ENCODE measurements at places on chromosomes 5 and 9. TPM values are rescaled to one million over a fixed set of nuclear protein-coding genes. Genes with fewer than 3 reads are reported as not detected.
A peak's percentile ranks its signal among the peaks of the same experiment; 100 is the strongest.

DNA sequence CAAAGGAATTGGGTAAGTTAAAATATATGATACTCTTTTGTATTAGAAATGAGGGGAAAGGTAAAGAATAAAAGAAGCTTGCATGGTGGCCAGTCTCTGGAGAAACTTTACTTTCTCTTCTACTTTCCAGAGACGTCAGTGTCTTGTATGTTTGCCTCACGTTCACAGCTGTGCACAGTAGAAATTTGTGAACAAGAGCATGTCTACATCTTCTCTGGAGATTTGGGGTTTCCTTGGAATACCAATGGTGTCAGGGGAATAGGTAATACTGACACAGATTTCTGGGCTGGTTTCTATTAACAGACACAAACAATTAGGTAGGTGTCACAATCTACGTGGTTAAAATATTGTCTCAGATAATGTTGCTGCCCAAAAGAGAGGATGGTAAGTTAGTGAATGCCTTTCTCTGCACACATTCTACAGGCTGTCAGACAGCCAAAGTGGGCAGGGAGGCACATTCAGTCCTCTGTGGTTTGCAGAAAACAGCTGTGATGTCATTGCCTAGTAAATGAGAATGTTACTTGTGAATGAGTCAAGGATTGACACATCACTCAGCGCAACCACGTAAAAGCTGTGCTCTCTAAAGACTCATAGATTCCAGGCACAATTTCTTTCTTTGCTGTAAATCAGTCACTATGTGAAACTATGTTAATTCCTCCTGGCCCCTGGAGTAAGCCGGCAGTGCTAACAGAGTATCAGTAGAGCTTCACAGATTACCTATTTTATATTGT, 397.1 kb downstream of the MAN2A1 start:
- peak; percentile 91 for DNase-seq

DNA sequence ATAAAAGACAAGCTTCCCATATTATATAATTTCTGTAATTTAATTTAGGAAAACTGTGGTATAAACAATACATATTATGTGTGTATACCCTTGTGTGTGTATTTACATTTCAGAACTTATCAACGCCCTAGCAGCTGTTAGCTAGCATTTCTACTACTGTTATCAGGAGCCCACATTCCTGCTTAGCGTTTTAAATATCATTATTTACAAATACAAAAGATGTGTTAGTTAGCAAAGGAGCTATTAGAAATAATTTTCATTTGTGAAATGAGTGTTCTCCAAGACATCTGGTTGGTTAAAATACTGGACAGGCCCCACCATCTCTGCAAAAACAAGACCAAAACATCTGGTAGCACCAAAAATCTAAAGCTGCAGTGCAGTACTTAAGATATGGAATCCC, 48.0 kb downstream of the EPB41L4A start:
- DNase-seq: no peak

- DNase-seq: no peak
Observed at GRCh38 chr5:73974871-73975360, 348.9 kb downstream of the ARHGEF28 start.

- no peak for DNase-seq
Observed at GRCh38 chr9:77981332-77981731, 50.3 kb downstream of the GNAQ start.

DNA sequence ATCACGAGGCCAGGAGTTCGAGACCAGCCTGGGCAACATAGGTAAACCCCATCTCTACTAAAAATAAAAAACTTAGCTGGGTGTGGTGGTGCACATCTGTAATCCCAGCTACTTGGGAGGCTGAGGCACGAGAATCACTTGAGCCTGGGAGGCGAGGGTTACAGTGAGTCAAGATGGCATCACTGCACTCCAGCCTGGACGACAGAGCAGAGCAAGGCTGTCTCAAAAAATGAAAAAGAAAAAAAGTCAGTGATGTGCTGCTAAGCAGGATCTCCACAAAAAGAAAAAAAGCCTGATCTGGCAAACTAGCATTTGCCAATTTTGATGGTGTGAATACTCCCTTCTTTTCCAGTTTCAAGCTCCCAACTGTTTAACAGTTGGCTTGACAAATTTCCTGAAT, 21.9 kb downstream of the F2R start:
- DNase-seq: no peak

- DNase-seq: no peak
Observed at GRCh38 chr5:16459451-16459850, 6.1 kb downstream of the ZNF622 start.

DNA sequence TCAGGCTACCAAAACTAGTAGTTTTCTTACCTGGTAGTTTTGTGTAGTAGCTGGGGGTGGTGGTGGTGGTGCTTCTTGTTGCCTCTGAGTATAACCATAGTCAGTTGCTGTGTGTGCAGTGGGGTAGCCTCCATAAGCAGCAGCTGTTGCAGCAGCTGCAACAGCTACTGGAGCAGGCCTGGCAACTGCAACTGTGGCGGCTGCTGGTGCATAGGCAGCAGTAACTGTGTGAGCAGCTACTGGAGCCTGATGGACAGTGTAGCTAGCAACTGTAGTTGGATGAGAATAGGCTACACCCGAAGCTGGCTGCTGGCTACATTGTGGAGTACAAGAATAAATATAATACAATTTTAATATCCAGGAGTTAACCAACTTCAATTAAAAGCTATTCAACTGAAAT, 24.7 kb downstream of the ZFR start:
- no peak for DNase-seq

DNA sequence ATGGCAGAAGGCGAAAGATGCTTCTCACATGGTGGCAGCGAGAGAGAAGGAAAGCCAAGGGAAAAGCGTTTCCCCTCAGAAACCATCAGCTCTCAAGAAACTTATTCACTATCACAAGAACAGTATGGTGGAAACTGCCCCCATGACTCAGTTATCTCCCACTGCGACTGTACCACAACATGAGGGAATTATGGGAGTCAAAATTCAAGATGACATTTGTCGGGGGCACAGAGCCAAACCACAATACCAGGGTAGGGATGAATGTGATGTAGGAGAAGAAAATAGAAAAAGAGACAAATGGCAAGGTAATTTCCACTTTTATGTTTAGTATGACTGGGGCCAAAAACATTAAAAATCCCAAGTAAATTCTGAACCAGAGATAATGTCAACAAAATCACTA, 216.8 kb downstream of the TRIM36 start:
- DNase-seq: no peak

GRCh38 chr9:105883847-105884246, 189.5 kb downstream of the TMEM38B start:
- no peak for DNase-seq

GRCh38 chr5:67146981-67147380, 49.6 kb downstream of the CD180 start:
- DNase-seq: no peak

DNA sequence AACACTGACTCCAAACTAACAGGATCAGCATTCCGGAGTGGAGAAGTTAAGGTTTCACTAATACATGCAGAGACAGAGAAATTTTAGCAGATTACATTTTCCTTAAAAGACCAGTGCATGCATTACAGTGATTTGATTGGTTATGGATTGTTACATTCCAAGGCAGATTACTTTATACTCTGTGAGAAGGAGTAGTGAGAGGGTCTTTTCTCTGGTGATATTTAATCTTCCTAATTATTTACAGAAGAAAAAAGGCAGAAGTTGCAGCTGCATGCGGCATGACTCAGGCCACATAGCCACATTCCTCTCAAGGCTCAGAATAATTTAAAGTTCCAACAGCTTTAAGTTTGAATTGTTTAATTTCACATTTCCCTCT, 53.0 kb upstream of the PDZD2 start:
- no peak for DNase-seq

DNA sequence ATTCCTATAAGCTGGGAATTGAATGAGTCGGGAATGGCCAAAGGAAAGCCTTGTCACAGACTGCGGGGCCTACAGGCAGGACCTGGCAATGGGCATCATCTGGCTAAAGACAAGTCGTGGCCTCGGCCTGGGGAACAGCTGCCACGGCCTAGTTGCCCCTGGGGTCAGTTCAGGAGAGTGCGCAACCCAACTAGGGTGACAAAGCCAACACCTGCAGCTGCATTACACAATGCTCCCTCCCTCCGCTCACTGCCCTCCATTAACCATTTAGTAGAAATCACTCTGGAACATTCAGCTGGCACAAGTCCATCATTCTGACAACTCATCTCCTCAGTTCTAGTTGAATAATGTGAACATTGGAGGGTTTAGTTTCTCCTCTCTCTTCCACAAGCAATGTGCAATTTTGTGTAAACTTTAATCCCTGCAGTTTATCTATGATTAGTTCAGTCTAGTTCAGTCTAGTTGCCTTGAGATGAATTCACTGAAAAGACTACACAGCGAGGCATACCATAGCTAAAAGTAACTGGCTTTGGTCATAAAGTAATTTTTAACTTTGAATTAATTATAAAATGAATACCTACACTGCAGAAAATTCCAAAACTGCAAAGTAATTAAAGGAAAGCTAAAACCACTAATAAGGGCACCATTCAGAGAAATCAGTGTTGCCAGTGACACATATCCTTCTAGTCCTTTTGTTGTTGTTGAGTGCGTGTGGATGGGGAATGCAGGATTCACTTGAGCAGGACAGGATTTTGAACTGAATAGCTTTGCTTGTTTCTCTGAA, 5.1 kb downstream of the GLDC start:
- DNase-seq: peak; percentile 16

GRCh38 chr5:124352312-124352711, 394.1 kb downstream of the ZNF608 start:
- no peak for DNase-seq

GRCh38 chr9:23811633-23812032, 14.4 kb downstream of the ELAVL2 start:
- no peak for DNase-seq

DNA sequence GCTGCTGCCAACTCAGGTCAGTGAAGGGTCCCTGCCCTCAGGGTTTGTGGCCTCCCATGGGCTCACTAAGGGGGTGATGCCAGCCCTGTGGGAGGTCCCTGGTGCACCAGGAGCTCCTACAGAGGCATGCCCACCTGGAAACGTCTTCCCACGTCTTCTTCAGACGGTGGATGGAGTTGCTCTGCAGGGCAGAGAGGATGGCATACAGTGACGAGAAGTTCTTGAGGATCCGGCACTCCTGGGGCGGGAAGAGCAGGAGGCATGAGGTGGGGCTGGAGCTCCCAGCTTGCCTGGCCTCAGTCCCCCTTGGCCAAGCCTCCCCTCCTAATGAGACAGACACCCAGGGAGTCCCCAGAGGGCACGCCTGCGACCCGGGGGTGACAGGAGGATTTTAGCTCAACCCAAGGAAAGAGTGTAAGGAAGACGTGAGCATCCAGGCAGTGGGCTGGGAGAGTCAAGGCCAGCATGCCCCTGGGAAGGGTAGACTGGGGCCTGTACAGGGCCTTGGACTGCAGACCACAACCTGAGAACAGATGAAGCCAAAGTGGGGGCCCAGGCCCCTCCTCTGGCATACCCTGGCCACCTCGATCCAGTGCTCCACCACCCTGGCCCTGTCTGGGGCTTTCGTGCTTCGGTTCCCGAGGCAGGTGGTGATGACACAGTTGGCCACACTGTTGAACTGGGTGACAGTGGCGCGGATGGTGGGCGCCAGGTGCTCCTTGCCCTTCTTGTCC, 14.4 kb downstream of the RALGDS start:
- DNase-seq: no peak

GRCh38 chr5:106019261-106019660, 1651.5 kb downstream of the EFNA5 start:
- no peak for DNase-seq

DNA sequence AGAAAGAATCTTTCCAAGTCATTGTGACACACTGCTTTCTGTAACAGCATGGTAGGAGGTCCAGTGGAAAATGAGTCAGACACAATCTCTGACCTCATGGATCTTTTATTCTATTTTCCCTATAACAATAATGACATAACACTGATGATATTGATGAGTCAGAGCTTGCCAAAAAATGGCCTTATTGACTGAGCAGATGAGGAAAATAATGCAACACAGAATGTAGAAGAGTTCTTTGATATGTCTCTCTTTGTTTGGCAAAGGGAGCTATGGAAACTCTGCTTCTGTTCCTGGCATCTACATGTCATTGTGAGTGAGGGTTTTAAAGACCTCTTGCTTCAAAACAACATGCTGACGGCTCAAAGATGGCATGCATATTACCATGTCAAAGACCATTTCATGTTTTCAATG, 443.1 kb upstream of the ZNF608 start:
- no peak for DNase-seq

- DNase-seq: no peak
Observed at GRCh38 chr9:84439250-84439649, 98.7 kb upstream of the SLC28A3 start.

- no peak for DNase-seq
Observed at GRCh38 chr9:105330755-105331154, 86.3 kb downstream of the SLC44A1 start.

DNA sequence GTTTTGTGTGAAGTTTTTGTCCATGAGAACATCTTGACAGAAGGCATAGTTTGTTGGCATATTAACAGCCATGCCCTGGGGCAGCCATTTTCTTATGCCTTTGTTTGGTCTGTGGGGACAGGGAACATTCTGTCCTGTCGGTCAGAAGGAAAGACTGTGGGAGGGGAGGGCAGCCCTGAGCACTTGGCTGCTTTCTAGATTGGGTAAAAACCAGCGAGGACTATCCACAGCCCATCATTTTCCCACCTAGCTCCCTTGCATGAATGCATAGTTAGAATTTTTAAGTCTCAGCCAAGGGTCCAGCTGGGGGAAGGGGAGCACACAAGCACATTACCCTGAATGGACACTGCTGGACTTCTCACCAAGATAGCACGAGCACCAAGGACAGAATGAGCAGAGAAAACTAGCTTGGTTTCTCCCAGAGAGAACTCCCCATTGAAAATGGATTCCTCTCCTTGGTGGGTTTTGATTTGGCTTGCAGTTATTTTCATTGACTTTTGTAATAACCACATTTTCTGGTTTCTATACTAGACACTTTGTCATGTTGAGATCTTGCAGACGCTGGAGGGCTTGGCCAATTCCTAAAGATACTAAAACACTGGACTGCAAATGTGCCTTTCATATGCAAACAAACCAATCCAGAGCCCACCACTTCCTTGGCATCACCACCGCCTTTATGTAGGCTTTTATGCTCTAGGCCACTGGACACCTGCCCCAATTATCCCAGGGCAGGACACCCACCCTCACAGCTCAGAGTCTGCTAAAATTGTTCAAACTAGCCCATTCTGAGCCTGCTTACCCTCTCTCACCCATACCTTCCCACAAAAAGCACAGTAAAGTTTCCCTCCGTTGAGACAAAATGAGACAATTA, 129.9 kb downstream of the BOD1 start:
- DNase-seq: no peak

The SLC6A19 gene
- not detected for total RNA-seq

The CD74 gene
- total RNA-seq: 126 TPM

The SERF1A gene
- 7.8 TPM for total RNA-seq

The SOX30 gene
- total RNA-seq: not detected

The C5orf58 gene
- not detected for total RNA-seq

The ENHO gene
- not detected for total RNA-seq

The FOXD4 gene
- 0.13 TPM for total RNA-seq

The CMYA5 gene
- 2.9 TPM for total RNA-seq

The HAVCR2 gene
- 1.6 TPM for total RNA-seq

The CCIN gene
- total RNA-seq: not detected

The MAMDC2 gene
- total RNA-seq: 12.2 TPM

The IFNW1 gene
- not detected for total RNA-seq

Measured in kidney epithelial cell (primary cell).